Stimulated activated CD8-positive, alpha-beta memory T cell treated with anti-CD3 and anti-CD28 coated beads, Interleukin-15, amount 100 ng/mL, for 4 hours (primary cell): ENCODE measurements at places on chromosomes 2 and 18.

DNA sequence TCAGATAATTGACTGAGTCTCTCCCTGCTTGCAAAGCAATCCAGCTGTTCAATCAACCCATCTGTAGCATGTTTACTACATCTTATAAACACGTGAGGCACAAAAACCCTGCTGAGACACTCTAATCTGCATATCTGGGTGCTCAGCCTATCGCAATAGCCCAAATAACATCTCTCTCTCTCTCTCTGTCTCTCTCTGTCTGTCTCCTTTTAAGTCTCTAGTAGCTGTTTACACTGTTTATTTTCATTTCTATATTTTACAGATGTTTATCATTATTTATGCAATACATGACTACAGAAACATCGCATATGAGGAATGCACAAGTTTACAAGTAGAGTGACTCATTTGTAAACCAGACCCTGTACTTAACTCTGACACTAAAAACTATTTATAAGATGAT lies 422.1 kb upstream of the DSEL start:
- DNase-seq = no peak

DNA sequence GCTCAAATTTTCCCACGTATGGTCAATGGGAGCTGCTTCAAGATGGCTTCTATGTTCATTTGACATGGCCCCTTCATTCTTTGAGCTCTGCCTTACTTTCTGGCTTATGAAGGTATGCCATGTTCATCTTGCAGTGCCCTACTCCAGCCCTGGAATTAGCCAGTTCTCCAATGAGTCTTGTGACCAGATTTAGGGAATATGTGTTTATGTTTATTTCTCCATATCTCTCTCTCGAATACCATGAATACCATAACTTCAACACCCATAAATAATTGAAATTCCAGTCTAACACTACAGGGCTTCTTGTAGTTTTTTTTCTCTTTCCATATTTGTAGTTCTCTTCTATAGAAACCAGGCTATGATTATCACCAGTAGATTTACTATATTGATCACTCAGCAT lies 39.7 kb downstream of the EPB41L5 start:
- no peak for DNase-seq

- no peak for DNase-seq
Measured at GRCh38 chr2:70743068-70743467, 24.9 kb downstream of the ADD2 start.

DNA sequence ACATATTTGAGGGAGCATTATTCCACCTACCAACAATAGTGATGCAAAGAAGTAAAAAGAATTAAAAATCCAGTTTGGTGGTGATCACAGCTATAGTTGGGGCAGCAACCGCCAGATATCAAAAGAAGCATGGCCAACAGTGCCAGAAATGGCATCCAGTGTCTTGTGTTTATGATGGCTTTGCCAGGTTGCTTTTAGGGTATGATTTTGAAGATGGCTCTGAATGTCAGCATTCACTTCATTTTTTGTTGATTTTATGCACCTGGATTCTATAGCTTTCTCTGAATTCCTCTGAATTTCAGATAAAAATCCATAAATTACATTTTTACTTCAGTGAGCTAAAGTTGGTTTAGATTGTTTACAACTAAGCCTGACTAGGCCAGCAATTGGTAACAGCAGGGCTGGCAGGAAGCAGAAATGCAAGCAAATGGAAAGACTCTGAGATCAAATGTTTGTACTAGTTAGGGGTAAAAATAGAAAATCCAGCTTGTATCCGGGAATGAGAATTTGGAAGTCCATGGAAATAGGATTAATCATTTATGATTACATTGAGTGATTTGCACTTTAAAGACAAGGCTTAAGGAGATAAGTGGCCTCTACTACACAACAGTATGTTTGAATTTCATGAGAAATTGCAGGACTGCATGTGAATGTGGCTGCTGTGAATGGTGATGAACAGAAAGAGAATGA lies 40.4 kb downstream of the COL3A1 start:
- DNase-seq = no peak

DNA sequence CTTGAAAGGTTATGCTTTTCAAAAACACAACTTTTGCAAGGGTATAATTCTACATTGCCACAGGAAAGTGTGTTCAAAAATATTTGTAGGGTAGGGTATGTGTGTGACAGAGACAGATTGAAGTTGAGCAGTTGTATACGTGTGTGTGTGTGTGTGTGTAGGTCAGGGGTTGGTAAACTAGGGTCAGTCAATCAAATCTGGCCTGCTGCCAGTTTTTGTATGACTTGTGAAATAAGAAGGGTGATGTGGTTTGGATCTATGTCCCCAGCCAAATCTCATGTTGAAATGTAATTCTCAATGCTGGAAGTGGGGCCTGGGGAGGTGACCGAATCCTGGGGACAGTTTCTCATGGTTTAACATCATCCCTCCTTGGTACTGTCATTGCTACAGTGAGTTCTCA lies 148.2 kb downstream of the CERS6 start:
- no peak for DNase-seq

DNA sequence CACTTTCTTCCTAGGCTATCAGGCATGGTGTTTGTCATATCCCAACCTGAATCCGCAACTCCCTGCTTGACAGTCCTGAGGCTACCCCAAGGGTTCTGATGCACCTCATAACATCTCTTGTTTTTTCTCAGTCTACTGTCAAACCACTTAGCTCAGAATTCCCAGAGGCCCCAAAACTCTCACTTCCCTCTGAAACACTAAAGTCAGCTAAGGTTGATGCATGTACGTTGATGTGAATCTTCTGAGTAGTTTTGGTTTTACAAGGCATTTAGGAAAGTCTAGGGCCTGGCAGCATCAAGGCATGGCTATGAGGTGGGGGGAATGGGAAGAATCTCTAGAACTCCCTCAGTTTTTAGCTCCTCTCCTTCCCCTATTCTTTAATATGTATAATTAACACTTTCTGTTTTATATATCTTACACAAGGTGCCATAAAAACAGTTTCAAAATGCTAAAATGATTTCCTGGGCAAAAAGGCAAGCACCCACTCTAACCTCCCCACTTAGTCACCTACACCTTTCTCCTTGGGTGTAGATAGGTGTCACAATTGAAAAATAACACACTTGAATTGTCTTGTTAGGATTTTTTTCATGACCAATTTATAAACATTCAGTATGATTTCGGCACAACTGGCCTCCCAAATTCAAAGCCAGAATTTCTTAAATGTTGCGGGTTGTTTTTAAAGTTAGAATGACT lies 71.4 kb upstream of the TANK start:
- DNase-seq = no peak

- no peak for DNase-seq
Measured at GRCh38 chr2:197777823-197778407, 7.2 kb downstream of the BOLL start.

GRCh38 chr2:155842103-155842502 lies 490.4 kb downstream of the NR4A2 start:
- DNase-seq = no peak

- no peak for DNase-seq
Measured at GRCh38 chr2:24182507-24182906, 7.7 kb downstream of the FAM228A start.

DNA sequence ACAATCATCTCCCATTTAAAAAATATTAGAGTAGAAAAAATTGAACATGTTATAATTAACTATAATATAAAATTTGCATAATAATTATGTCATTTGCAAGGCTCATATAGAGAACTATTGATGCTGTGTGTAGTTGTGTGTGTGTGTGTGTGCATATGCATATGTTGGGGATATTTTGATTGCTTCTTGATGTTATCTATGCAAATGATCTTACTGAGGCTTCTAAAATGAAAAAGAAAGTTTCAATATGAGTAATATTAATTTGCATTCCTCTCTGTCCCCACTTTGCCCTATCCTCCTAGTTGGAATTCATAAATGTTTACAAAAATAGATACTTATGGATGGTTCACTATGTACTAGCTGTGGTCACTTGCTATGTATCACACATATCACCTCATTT lies 523.3 kb downstream of the TRIB2 start:
- DNase-seq = no peak

GRCh38 chr18:42781298-42781815 lies 334.1 kb downstream of the RIT2 start:
- DNase-seq = no peak

DNA sequence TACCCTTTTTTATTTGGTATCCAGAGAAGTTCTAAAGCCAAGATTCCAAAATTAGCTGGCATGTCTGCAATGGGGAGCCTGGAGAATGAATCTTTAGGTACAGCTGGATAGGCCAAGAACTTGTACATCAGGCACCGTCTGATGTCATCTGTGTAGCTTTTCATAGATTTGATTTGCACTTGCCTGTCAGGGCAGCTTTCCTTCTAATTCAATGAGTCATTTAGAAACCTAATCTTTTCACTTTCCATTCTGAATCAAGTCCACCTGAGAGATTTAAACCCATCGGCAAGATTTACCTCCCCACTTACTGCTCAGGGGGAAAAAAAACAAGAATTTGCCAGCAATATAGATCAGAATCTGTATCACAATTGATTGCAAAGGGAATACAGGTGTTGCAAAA lies 60.9 kb upstream of the ACAA2 start:
- DNase-seq = no peak

GRCh38 chr2:110099038-110099425 lies 16.6 kb downstream of the MALL start:
- no peak for DNase-seq

DNA sequence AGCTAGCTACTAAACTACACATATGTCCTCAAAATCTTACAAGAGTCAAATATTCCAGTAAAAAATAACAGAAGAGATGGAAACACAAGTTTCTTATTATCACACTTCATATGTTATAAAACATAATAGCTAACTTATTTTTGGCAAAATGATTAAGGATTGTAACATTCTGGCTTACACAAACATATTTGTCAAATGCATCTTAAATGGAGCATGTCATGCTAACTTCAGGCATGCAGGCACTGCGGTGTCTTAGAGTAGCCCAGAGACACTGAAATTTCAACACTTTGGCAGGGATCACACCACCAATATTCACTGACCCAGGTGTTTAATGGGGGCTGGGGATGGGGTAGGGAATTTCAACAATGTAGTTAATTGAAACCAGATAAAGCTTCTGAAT lies 51.6 kb downstream of the LDAH start:
- no peak for DNase-seq

DNA sequence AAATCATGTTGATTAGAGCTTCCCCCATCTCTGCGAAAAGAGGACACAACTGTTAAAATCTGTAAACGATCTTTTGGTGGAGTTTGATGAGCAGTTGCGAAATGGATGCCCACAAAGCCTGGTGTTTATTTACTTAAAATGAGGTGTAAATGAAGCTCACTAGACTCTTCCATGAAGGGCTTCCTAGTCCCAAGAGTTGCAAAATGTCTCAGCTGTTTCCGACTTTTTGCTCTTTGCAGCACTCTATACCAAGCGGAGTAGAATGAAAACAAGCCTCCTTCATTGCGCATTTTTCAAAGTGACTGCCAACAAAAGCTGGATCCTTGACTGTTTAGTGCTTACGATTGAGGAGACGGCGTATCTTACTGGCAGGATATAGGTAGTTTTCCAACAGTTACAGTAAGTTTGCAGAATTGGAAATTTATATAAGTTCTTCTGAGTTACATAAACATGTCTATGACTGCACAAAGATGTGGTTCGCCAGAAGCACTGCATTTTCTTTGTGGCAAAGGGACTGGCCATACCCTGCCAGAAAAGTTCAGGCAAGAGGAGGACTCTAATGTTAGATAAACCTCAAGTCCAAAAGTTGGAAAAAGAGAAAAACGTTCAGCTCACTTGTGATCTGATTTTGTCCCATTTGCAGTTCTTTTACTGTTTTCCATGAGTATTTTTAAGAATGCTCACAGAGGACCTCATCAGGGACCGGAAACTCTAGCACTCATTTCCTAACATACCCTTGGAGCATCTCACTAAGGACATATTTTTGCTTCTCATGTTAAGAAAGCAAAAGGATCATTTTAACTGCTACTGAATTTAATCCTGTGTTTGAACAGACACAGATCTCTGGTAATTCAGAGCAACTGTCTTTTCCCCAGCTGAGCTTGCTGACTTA lies 42.7 kb downstream of the COLEC12 start:
- no peak for DNase-seq

DNA sequence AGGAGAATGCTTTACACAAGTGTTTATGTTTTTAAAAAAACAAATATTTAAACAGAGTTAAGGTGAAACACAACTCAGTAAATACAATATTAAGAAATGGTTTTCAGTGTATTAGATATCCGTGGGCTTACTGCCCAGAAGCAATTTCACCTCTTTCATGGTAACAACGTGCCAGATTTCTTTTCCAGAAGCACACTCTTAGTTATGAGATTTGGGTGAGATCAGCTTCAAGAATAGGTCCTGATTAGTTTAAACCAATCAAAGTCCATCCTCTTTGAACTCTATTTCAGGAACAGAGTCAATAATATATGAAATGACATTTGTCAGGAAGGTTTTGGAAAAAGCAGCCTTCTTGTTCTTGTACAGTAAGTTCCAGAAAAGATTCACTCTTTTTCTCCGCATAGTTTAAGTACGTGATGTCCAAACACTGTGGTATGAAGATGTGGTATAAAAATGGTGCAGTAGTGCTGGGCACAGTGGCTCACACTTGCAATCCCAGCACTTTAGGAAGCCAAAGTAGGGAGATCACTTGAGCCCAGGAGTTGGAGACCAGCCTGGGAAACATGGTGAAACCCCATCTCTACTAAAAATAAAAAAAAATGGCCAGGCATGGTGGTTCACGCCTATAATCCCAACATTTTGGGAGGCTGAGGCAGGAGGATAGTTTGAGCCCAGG lies 14.7 kb downstream of the USP34 start:
- no peak for DNase-seq

DNA sequence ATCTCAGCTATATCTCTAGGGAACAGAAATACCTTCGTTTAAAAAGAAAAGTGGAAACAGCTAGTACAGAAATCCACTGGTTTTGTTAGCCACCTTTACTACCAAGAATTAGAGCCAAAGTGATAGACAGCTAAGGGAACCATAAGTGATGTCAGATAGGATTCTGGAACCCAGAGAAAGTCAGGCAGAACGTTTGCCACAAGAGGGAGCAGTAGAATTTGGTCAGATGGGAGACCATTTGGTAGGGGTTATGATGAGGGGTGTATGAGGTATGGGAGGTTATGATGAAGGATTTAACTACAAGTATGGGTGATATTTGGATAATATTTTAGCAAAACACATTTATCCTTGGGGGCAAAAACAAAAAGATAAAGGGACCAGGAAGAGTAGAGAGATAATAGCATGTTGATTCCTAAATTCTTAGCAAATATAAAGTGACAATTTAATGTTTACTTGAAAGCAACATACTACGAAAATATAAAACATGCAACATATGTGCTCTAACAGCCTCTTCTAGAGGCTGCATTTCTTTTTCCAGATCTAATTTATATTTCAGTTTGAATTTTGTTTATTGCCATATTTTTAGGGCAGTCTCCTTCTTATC lies 3.3 kb downstream of the SLC8A1 start:
- no peak for DNase-seq
